Sigmoid colon (tissue), 7 donors: ENCODE measurements at places on chromosomes 5 and 9. TPM values are rescaled to one million over a fixed set of nuclear protein-coding genes. Genes with fewer than 3 reads are reported as not detected.

- H3K4me3 ChIP-seq: no peak overlapping the region
- no peaks in the 10 kb centered on the region for H3K4me1 ChIP-seq
- no peak overlapping the region for H3K27ac ChIP-seq
These were observed 489.2 kb upstream of the MEF2C start for GRCh38 chr5:89372176-89372575.

Gene SHC3
- total RNA-seq: 4.6 TPM

DNA sequence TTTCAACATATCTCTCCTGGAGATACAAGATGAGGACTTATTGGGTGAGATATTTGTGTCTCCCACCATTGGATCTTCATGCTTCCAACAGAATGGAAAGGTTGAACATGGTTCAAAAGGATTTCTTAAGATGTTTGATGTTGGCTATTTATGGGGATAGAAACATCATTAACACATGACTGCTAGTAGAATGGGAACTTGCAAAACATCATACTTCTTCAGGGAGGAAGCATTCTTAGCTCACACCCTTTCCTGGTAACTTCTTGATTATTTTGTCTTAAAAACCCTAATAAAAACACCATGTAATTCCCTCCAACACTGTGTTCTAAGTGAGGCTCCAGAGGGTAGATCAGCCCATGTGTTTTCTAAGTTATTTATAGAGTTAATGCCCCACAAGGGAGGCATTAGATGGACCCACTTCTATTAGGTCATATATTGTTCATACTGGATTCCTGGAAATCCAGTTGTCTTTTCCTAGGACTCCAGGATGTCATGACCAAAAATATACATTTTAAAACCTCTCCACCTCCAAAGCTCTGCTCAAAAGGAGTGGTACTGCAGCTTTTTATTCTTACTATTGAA is 95.8 kb downstream of the FOXD1 start:
- H3K4me1 ChIP-seq: no peaks in the 10 kb centered on the region
- no peak for DNase-seq

Gene PARP8
- 26.9 TPM for total RNA-seq

DNA sequence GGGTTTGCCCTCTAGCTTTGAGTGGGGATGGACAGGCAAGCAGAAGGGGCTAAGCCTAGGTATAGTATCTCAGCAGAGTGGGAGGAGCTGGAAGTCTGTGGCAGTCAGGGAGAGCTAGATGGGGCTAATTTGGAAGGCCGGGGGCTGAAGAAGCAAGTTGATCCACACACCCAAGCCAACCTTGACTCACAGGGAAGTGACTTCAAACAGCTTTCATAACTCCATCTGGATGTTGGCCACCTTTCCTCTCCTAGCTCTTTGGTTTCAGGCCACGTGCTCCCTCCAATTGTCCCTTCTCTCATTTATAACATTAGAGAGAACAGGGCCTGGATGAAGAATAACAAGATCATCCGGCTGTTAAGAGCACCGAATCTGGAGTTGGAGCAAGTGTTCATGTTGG is 36.8 kb downstream of the EGR1 start:
- H3K4me3 ChIP-seq: no peak overlapping the region
- peaks cover under 1% of the 10 kb centered on the region for H3K36me3 ChIP-seq
- H3K27me3 ChIP-seq: no peaks in the 10 kb centered on the region
- DNase-seq: no peak
- H3K4me1 ChIP-seq: peaks cover 17% of the 10 kb centered on the region
